ENCODE measurements at places on chromosomes 16 and 17. TPM values are rescaled to one million over a fixed set of nuclear protein-coding genes. Genes with fewer than 3 reads are reported as not detected.

- H3K4me3 ChIP-seq: no peak overlapping the region
- H3K27ac ChIP-seq: no peak overlapping the region
- H3K4me1 ChIP-seq: 0 out of 2 replicates have a peak, but pooled peaks cover 7% of the 10 kb centered on the region
- peaks cover 10% of the 10 kb centered on the region for H3K36me3 ChIP-seq
- H3K27me3 ChIP-seq: no peaks in the 10 kb centered on the region
Measured at GRCh38 chr16:16791051-16791450, 412.1 kb downstream of the NPIPA7 start.

GRCh38 chr16:65392806-65393565, 271.1 kb upstream of the CDH11 start:
- H3K27ac ChIP-seq: no peak overlapping the region
- H3K36me3 ChIP-seq: no peaks in the 10 kb centered on the region
- DNase-seq: no peak

DNA sequence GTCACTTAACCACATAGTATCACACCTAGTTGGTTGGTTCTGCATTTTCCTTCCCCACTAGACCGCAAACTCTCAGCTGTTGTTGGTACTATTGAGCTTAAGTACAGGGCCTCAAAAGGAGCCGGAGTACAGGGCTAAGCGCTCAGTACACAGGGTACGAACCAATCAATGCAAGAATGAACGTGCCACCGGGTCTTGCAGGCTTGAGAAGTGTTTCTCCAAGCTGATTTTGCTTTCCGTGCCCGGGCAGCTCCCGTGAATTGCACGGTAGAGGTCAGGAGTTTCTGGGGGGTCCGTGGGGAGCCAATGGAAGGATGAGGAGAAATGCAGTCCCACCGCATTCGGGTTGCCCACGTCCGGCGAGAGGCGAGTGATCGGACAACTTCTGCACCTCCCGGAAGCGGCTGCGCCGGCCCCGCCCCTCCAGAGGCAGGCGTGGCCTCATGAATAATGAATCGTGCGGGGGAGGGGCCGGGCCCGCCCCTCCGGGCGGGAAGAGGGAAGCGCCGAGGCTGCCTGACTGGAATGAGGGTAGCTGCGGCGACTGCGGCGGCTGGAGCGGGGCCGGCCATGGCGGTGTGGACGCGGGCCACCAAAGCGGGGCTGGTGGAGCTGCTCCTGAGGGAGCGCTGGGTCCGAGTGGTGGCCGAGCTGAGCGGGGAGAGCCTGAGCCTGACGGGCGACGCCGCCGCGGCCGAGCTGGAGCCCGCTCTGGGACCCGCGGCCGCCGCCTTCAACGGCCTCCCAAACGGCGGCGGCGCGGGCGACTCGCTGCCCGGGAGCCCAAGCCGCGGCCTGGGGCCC, at the start of gene SNTB2:
SNTB2 (plus strand) TSS at position 523 of the 804 bp plus-strand sequence; CDS start at position 526, 3 bp downstream.
- H3K4me3 ChIP-seq: peak within 1 kb of the TSS; percentile 93
- peak; percentile 97 for DNase-seq
- H3K4me1 ChIP-seq: peaks cover 24% of the 10 kb centered on the region
- H3K27ac ChIP-seq: peak within 1 kb of the TSS; percentile 52

DNA sequence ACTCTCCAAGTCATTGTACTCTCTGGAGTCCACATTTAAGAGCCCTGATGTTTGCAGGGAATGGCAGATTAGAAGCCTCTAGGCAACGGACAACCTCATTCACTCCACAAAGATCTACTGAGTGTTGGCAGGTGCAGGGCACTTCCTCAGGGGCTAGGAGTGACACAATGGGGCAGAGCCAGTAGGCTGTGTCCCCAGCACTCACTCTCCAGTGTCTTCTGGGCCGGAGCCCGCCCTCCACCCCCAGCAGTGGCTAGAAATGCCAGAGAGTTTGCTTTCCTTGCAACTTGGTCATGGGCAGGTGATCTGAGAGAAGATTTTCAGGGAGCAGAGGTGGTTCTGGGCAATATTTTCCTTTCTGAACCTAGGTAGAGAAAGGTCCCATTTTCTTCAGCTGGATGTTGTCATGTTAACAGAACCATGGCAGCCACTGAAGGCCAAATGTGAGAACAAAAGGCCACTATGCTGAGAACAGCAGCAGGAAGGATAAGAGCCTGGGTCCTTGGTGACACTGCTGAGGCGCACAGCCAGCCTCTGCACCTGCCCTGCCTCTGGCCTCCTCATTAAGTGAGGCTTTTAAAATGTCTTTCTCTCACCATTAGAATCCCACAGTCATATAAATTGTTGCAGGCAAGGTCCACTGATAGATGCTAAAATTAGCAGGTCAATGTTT, 96.2 kb downstream of the USP31 start:
- H3K4me1 ChIP-seq: no peaks in the 10 kb centered on the region
- no peaks in the 10 kb centered on the region for H3K36me3 ChIP-seq
- H3K4me3 ChIP-seq: no peak overlapping the region
- H3K27ac ChIP-seq: no peak overlapping the region
- H3K27me3 ChIP-seq: no peaks in the 10 kb centered on the region
- no peak for DNase-seq

DNA sequence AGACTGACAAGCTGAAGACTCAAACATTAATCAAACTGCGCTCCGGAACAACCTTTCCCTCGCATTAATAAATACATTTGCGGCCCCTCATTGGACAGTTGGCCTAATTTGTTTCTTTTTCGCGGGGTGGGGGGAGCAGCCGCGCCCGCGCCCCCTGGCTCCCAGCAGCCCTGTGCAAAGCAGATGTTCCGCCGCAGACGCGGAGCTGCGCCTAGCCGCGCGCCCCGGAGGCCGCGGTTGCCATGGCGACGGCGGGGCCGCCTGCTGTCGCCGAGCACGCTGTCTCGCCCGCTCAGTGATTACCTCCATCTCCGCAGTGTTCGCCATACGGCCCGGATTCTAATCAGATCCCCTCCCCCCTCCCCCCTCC, 25.5 kb downstream of the COPZ2 start:
- peak overlapping the region; percentile 91 for H3K4me3 ChIP-seq
- peak; percentile 87 for DNase-seq
- H3K4me1 ChIP-seq: peaks cover 5% of the 10 kb centered on the region
- H3K27me3 ChIP-seq: peaks cover 24% of the 10 kb centered on the region
- no peak overlapping the region for H3K27ac ChIP-seq

The TEX19 gene
- polyA plus RNA-seq: 0.23 TPM

The DOC2B gene
- 0.66 TPM for polyA plus RNA-seq

The TAOK1 gene
- polyA plus RNA-seq: 18.2 TPM

GRCh38 chr16:50067290-50067853, 1.6 kb downstream of the HEATR3 start:
- H3K27ac ChIP-seq: no peak overlapping the region
- H3K27me3 ChIP-seq: no peaks in the 10 kb centered on the region
- peak; percentile 47 for DNase-seq
- H3K36me3 ChIP-seq: peaks cover 4% of the 10 kb centered on the region

The HS3ST4 gene
- 0.44 TPM for polyA plus RNA-seq

GRCh38 chr16:54903047-54903446, 27.6 kb upstream of the IRX5 start:
- no peaks in the 10 kb centered on the region for H3K4me1 ChIP-seq
- no peak overlapping the region for H3K4me3 ChIP-seq
- no peak overlapping the region for H3K27ac ChIP-seq
- no peaks in the 10 kb centered on the region for H3K27me3 ChIP-seq

- H3K4me1 ChIP-seq: peaks cover 52% of the 10 kb centered on the region
- DNase-seq: no peak
- H3K4me3 ChIP-seq: no peak overlapping the region
- no peaks in the 10 kb centered on the region for H3K36me3 ChIP-seq
Measured at GRCh38 chr16:13123991-13124390, 222.6 kb downstream of the SHISA9 start.

GRCh38 chr17:28610376-28610775, 3.6 kb downstream of the RSKR start:
- peaks cover 19% of the 10 kb centered on the region for H3K36me3 ChIP-seq
- H3K27me3 ChIP-seq: no peaks in the 10 kb centered on the region
- H3K4me1 ChIP-seq: no peaks in the 10 kb centered on the region
- H3K4me3 ChIP-seq: no peak overlapping the region

Measured in GM23338 (cell line).